Right lobe of liver (tissue), 6 donors: ENCODE measurements at places on chromosomes 2 and 18. TPM values are rescaled to one million over a fixed set of nuclear protein-coding genes. Genes with fewer than 3 reads are reported as not detected.

Gene CYP1B1
- total RNA-seq: 7.1 TPM

Gene UGT1A10
- not detected for total RNA-seq

Gene REG1B
- total RNA-seq: not detected

GRCh38 chr2:86393521-86394491, 47.4 kb upstream of the KDM3A start:
- no peaks in the 10 kb centered on the region for H3K4me1 ChIP-seq
- H3K27me3 ChIP-seq: no peaks in the 10 kb centered on the region
- no peak for DNase-seq
- H3K4me3 ChIP-seq: no peak overlapping the region
- H3K27ac ChIP-seq: no peak overlapping the region

Gene MARCHF4
- not detected for total RNA-seq

GRCh38 chr2:37836711-37837110, 88.4 kb upstream of the RMDN2 start:
- no peaks in the 10 kb centered on the region for H3K27me3 ChIP-seq
- no peaks in the 10 kb centered on the region for H3K36me3 ChIP-seq

Gene FAM237A
- total RNA-seq: not detected

Gene IL1F10
- not detected for total RNA-seq

Gene CCDC138
- 1.3 TPM for total RNA-seq

Gene ZDBF2
- total RNA-seq: 2.9 TPM

DNA sequence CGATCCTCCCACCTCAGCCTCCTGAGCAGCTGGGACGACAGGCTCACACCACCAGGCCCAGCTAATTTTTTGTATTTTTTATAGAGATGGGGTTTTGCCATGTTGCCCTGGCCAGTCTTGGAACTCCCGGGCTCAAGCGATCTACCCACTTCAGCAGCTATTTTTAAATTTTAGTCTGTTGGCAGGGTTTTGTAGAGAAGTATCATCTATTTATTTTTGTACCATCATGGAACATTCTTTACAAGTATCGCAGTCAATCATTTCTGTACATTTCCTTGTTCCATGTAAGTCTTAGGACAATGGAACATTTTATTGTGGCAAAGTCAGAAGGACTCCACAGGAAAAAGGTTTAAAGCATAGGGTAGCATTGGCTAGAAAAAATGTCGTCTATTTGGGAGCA, 94.6 kb downstream of the UGGT1 start:
- H3K4me3 ChIP-seq: no peak overlapping the region
- DNase-seq: no peak
- no peaks in the 10 kb centered on the region for H3K27me3 ChIP-seq
- no peaks in the 10 kb centered on the region for H3K4me1 ChIP-seq
- H3K36me3 ChIP-seq: no peaks in the 10 kb centered on the region

Gene CYRIA
- total RNA-seq: 3.9 TPM

GRCh38 chr2:27177441-27178351, 28.9 kb downstream of the TCF23 start:
- DNase-seq: peak; percentile 43
- no peaks in the 10 kb centered on the region for H3K36me3 ChIP-seq
- H3K4me3 ChIP-seq: no peak overlapping the region
- no peaks in the 10 kb centered on the region for H3K4me1 ChIP-seq

Gene SP5
- 1.4 TPM for total RNA-seq

Gene ABCG5
- total RNA-seq: 54.0 TPM

GRCh38 chr18:80194874-80195570, 52.3 kb downstream of the PARD6G start:
- H3K27me3 ChIP-seq: no peaks in the 10 kb centered on the region
- H3K36me3 ChIP-seq: no peaks in the 10 kb centered on the region
- H3K27ac ChIP-seq: no peak overlapping the region
- no peak for DNase-seq
- no peaks in the 10 kb centered on the region for H3K4me1 ChIP-seq

DNA sequence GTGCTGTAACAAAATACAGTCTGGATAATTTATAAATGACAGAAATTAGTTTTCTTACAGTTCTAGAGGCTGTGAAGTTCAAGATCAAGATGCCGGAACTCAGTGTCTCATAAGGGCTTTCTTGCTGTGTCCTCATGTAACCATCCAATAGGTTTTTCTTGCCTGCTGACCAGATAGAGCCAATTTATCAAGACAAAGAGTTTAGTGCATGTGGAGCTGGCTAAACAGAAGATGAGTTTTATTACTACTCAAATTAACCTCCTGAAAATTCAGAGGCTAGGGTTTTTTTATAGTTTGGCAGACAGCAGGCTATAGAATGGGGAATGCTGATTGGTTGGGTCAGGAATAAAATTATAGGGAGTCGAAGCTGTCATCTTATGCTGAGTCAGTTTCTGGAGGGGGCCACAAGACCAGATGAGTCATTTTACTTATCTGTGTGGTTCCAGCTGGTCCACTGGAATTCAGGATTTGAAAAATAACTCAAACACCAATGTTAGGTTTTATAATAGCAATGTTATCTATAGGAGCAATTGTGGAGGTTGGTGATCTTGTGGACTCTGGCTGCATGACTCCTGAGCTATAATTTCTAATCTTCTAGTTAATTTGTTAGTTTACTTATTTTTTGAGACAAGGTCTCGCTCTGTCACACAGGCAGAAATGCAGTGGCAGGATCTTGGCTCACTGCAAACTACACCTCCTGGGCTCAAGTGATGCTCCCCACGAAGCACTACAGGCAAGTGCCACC, 3.2 kb upstream of the PDK1 start:
- no peak overlapping the region for H3K27ac ChIP-seq
- H3K4me3 ChIP-seq: no peak overlapping the region
- no peak for DNase-seq
- peaks cover 4% of the 10 kb centered on the region for H3K4me1 ChIP-seq
- H3K36me3 ChIP-seq: no peaks in the 10 kb centered on the region

DNA sequence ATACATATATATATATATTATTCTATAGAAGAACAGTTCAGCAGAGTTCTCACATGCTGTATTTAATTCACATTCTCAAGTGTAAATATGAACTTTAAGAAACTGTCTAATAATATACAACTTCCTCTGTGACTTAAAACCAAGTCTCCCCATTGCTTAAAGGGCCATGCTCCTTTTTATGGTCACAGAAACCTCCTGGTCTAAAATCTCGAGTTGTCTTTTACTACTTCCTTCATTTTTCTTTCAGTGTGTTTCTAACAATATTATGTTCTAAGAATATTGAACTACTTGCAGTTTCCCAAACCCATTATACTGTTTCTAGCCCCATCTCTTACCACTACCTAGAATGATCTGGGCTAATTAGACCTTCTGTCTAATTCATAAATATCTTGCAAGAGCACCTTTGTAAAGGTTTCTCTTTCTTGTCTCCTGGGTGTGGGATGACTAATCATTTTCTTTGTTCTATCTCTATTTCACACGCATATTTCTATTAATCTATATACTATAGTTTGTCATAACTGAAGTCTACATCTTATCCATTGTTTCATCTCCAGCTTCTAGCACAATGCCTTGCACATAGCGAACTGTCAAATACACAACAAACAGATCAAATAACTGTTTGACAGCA, 48.8 kb downstream of the ERBB4 start:
- DNase-seq: no peak
- no peak overlapping the region for H3K27ac ChIP-seq
- no peak overlapping the region for H3K4me3 ChIP-seq

DNA sequence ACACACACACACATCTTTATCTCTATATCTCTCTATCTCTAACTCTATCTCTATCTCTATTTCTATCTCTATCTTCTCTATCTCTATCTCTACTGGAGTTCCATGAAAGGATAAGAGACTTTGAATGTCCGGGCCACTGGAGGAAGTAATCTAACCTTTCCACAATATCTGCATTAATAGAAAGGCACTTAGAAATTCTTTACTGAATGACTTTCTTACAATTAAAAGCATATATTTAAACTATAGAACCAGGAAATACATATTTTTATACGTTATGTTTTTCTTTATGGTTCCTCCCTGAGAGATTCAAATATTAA, 234.9 kb downstream of the TRIB2 start:
- no peaks in the 10 kb centered on the region for H3K4me1 ChIP-seq
- no peaks in the 10 kb centered on the region for H3K36me3 ChIP-seq
- H3K27ac ChIP-seq: no peak overlapping the region
- H3K27me3 ChIP-seq: no peaks in the 10 kb centered on the region
